ENCODE measurements at places on chromosomes 3 and 15.

DNA sequence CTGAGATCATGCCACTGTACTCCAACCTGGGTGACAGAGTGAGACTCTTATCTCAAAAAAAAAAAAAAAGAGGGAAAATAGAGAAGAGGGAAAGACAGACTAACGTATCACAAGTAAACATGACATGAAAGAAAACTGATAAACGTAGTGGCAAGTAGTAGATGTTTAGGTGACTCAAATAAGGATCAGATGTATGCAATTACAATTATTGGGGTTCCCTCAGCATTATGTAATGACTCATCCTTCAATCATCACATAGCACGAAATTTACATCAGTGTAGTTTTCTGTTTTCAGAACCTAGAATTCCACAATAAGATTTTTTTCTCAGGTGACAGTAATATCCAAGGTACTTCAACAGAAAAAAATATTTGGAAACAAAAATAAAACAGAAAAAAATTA lies 46.6 kb downstream of the DPP8 start:
- DNase-seq: no peak

- no peak for DNase-seq
Observed at GRCh38 chr3:192772240-192772894, 45.0 kb upstream of the FGF12 start.

- no peak for DNase-seq
Observed at GRCh38 chr15:68407886-68408881, 23.8 kb downstream of the ITGA11 start.

- DNase-seq: no peak
Observed at GRCh38 chr3:8638994-8639658, 5.5 kb downstream of the SSUH2 start.

GRCh38 chr3:10883478-10884234 lies 67.6 kb downstream of the SLC6A11 start:
- DNase-seq: no peak

DNA sequence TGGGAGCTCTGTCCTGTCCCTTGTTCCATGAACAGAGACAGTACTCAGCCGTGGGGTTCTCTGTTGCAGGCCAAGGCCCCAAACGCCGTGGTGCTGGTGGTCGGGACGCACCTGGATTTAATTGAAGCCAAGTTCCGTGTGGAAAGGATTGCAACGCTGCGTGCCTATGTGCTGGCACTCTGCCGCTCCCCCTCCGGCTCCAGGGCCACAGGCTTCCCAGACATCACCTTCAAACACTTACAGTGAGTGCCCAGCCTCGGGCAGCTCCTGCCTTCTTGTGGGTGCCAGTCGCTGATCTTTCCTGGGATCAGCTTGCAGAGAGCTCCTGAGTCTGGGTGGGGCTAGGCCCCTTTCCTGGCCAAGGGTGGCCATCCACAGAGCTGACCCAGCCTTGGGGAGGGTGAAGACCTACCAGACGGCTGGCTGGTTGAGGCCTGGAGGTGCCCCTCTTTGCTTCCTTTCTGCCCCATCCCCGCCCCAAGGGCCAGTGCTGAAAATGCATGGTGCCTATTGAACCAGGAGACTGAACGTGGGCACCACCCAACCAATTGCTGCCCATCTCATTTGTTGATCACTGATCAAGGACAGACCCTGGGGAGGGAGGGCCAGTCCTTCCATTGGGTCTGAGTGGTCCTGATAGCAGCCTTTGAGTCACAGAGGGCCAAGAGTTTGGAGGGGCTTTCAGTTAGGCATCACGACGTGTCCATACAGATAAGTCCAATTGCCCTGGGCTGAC lies 106.9 kb downstream of the LRRK1 start:
- no peak for DNase-seq

GRCh38 chr15:78715930-78716329 lies 74.9 kb upstream of the CHRNB4 start:
- no peak for DNase-seq

DNA sequence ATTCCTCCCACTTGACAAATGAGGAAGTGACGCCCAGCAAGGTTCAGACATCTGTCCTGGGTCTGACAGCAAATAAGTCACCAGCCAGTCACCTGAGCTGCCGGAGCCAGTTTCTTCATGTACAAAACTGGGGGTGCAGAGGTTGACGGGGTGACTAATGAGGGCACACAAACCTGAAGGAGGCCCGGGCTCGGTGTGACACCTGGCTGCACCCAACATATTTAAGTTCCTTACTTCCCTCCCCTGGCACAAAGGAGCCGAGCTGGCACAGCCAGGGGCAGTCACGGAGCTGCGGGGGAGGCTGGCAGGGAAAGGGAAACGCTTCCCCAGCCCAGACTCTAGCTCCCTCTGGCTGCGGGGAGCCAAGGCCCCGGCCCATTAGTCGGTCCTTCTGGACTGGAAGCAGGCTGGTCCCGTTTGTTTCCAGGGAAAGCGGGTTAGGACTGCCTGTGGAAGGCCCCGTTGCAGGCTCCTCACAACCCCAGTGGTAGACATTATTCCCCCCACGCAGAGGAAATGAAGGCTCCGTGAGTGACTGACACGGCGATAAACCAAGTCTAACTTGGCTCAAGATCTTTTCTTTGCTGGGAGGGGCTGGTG lies 2.3 kb downstream of the FBXL22 start:
- DNase-seq: no peak

- no peak for DNase-seq
Observed at GRCh38 chr3:144556392-144556791, 584.8 kb downstream of the DIPK2A start.

DNA sequence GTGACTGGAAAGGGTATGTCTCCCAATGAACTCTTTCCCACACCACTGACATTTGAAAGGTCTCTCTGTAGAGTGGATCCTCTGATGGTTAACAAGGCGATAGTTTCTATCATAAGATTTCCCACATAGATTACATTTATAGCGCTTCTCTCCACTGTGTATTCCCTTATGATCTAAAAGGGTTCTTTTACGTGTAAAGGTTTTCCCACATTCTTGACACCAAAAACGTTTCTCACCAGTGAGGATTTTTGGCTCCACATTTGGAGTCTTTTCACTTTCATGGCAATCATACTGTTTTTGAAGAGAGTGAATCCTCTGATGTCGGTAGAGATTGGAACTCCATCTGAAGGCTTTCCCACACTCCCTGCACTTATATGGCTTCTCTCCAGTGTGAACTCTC lies 30.5 kb downstream of the ZNF445 start:
- no peak for DNase-seq

DNA sequence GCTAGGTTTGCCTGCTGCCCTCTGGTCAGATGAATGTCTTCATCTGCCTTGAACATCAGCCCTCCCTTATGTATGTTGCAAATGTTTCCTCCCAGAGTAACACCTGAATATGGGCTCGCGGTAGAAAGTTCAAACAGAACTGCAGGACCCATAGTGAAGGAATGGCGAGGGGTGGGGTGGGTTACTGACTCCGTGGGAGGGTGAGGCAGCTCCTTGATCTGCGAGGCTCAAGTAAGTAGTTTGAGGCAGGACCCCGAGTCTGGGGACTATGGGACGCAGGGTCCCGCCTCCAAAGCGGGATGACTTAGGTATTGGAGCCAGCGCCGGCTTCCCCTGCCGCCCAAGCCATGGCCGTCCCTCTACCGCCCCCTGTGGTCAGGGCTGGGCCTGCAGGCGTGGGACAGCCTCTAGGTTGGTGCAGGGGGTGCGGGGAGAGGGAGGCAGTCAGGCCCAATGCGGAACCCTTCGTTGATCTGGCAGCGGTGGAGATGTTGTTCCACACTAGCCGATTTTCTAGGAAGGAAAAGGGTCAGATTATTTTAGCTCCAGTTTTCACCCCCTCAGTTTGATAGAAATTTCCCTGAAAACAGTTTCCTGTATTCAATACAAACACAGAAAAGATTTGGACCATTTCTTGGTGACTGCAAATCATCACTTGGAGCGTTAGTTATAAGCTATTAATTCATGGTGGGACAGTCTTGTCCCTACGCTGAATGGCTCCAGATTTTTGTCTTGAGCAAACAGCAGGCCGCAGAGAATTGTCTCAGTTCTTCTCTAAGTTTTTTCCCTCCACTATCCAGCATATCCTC lies 72.3 kb downstream of the CORO2B start:
- no peak for DNase-seq

DNA sequence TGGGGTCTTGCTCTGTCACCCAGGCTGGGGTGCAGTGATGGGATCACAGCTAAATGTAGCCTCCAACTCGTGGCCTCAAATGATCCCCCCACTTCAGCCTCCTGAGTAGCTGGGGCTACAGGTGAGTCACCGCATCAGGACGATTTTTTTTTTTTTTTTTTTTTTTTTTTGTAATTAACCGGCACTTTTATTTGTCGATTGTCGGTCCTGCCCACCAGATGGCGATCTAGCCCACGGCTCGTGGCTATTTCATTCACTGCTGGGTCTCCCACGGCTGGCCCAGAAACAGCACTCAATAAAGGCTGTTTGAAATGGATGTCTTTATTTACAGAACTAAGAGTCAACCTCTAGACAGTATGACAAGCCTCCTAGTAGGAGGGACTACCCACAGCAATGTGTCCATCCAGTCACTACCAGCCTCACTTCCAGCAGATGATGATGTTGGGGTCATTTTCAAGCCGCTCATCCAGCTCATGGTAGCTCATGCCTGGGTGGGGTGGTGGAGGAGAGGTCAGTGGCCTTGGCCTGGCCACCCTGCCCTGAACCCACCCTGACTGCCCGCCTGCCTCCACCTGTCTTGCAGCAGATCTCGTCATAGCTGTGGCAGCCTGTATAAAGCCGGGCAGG lies 1.8 kb upstream of the ZMYND10 start:
- peak; percentile 21 for DNase-seq

- no peak for DNase-seq
Observed at GRCh38 chr3:181276358-181276896, 286.9 kb upstream of the DNAJC19 start.

- no peak for DNase-seq
Observed at GRCh38 chr3:168981396-168981795, 682.1 kb downstream of the MECOM start.

DNA sequence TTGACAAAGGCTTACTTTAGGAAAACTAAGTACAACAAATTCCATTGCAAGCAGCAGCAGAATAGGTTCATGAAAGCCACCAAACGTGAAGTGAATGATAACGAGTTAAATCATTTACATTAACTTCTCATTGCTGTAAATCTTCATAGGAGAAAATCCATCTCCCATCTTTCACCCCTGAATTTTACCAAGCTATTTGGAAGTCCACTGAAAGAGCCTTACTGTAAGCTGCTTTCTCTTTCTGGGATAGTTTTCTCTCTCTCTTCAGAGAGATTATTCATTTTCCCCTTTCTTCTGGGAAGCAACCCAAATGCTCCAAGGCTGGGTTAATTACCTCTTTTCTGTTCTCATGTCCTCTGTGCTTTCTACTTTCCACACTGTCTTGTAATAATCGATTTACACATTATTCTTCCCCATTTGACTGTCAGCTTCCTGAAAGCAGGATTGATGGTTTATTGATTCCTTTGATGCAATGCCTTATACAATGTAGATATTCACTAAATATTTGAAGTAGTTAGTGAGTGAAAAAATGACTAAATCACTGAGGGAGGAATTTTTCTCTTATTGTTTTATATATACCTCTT lies 914.3 kb upstream of the ARPP21 start:
- DNase-seq: no peak

- DNase-seq: no peak
Observed at GRCh38 chr15:75161917-75162414, 39.7 kb upstream of the C15orf39 start.

DNA sequence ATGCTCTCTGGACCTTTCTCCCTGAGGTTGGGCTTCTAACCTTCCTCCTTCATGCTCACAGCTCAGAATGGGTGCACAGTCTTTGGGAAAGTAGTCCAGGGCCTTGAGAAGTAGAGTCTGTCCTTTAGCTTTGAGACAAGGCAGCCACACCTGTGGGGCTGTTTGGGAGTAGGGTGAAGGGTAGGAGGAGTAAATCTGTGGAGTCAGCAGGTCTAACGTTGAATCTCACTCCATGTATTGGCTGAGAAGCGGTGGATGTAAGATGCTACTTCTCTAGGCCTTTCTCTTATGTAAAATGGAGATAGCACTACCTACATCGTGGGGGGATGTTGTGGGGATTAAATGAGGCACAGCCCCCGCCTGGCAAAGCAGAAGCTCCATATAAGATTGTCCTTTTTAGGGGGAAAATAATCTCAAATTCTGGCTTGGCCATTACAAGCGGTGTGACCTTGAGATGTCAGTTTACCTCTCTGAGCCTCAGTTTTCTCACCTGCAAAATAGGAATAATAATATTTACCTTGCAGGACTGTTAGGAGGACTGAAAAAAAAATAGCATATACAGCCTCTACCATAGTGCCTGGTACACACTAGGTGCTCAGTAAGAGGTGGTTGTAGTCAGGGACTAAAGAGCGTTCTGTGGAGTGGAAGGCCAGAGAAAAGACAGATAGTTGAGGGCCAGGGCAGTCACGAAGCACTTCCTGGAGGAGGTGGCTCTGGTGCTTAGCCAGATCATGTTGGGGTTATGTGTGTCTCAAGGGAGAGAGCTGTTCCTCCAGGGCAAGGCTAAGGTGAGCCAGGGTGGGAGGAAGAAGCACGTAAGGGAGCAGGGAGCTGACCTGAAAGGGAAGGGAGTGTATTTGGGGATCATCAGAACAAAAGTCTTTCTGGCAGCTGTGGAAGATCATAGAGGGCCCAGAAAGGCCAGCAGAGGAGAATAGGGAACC lies 82.8 kb upstream of the MRPS22 start:
- no peak for DNase-seq

- no peak for DNase-seq
Observed at GRCh38 chr15:96331144-96331944, 844 bp downstream of the NR2F2 start.

DNA sequence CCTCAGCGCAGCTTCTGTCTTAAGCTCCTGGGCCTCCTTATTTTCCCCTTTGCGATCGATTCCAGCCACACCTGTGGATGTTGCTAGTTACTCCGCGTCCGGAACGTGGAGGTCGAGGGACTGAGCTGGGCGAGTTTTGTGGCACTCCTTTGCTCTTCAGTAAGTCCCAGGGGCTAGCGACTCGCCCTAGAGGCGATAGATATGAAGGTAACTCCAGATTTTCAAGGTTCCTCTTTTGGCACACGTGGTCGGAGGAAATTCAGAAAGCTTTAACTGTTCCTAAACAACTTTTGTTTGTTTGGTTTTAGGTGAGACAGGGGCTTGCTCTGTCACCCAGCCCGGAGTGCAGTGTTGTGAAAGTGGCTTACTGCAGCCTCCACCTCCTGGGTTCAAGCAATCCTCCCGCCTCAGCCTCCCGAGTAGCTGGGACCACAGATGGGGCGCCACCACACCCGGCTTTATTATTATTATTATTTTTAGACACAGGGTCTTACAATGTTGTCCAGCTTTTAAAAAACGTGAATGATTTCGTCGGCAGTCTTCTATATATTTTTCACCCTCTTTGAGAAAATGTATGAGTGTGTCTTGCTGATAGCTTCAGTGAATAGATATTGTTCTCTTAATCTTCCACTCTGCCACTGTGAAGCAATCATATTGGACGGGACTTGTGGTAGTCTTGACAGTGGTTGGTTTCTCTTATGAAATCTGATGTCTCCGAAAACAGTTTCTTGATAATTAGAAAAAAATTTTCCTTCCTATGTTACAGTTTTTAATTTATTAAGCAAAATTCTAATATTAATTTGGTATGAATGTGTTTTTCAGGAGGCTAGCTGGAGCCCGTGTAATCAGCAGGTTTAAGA lies 785 bp downstream of the MFSD1 start:
- peak; percentile 57 for DNase-seq

GRCh38 chr3:140942221-140943104 lies 827 bp downstream of the SLC25A36 start:
- DNase-seq: peak; percentile 65
